ENCODE measurements at places on chromosomes 6 and 20. TPM values are rescaled to one million over a fixed set of nuclear protein-coding genes. Genes with fewer than 3 reads are reported as not detected.

Gene SNAP91
- 2.3 TPM for total RNA-seq

Gene ELOVL2
- 1.5 TPM for total RNA-seq

Gene C4B
- total RNA-seq = 15.6 TPM

Gene WFDC12
- total RNA-seq = not detected

Gene C6orf141
- 1.7 TPM for total RNA-seq
